ENCODE measurements at places on chromosomes 3 and 15. TPM values are rescaled to one million over a fixed set of nuclear protein-coding genes. Genes with fewer than 3 reads are reported as not detected.

DNA sequence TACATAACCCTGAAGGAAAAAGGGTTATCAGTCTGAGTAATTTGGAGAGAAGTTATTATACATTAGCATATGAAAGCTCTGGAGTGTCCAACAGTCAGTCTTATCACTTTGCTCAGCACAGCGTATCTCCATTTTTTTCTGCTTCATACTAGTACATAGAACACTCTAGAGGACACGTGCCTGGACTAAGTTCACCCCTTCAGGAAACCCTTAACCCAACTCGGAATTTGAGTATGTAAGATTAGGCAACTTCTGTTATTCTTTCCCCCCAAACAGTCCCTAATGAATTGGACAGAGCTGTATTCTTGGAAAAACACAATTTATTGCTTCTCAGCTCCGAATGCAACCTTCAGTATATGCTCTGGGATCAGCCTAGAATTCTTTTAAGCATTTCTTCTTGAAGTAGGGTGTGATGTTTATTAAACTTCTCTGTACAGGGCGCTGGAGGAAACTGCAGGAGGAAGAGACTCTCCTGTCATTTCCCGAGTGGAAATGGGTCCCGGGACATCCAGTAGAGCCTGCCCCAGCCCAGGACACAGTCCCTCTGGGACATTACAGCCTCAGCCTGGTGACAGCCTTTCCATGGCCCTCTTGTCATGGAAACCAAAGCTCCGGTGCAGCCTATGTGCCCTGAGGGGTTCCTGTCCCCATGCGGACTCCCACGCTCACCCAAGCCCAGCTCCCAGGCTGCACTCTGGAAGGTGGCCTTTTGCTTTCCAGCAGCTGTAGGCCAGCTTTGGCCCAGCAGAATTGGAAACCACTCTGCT, 37.3 kb upstream of the CMTM8 start:
- no peaks in the 10 kb centered on the region for H3K4me1 ChIP-seq
- H3K27ac ChIP-seq: no peak overlapping the region
- no peak overlapping the region for H3K4me3 ChIP-seq
- H3K36me3 ChIP-seq: no peaks in the 10 kb centered on the region
- H3K27me3 ChIP-seq: no peaks in the 10 kb centered on the region

- no peak for DNase-seq
- peaks cover 40% of the 10 kb centered on the region for H3K4me1 ChIP-seq
- no peak overlapping the region for H3K4me3 ChIP-seq
- no peaks in the 10 kb centered on the region for H3K27me3 ChIP-seq
- H3K27ac ChIP-seq: no peak overlapping the region
Measured at GRCh38 chr3:129432671-129433070, 4.2 kb upstream of the EFCAB12 start.

DNA sequence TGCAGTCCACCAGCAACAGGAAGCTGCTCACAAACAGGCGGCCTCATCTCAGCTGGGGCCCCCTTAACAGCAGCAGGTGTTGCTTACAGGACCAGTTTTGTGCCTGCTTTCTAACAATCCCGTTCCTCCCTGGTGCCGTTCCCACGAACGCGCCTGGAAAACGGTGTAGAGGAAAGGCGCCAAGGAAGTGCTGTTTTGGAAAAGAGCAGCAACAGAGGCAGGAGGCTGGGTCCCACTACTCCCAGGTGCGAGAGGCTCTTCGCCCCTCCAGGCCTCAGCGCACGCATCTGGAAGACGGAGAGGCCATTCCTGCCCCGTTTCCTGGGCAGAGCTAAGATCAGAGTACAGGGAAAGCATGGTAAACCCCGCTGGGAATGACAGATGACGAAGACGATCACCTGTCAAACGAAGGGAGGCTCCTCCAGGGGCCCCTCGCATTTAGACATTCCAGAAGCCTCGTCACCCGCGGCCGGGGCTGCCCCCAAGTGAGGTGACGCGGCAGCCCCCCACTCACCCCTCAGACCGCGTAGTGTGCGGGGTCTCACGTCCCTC, 603 bp downstream of the SCAPER start:
- peak overlapping the region; percentile 87 for H3K4me3 ChIP-seq
- H3K4me1 ChIP-seq: peaks cover 32% of the 10 kb centered on the region
- H3K27ac ChIP-seq: peak overlapping the region; percentile 92
- H3K36me3 ChIP-seq: no peaks in the 10 kb centered on the region

GRCh38 chr3:29486096-29486495, 205.2 kb downstream of the RBMS3 start:
- H3K27me3 ChIP-seq: no peaks in the 10 kb centered on the region
- no peaks in the 10 kb centered on the region for H3K4me1 ChIP-seq
- H3K27ac ChIP-seq: no peak overlapping the region

- H3K4me3 ChIP-seq: no peak overlapping the region
- no peak overlapping the region for H3K27ac ChIP-seq
- H3K4me1 ChIP-seq: peaks cover 44% of the 10 kb centered on the region
- H3K27me3 ChIP-seq: no peaks in the 10 kb centered on the region
Measured at GRCh38 chr3:171831936-171832335, 11.2 kb upstream of the TMEM212 start.

DNA sequence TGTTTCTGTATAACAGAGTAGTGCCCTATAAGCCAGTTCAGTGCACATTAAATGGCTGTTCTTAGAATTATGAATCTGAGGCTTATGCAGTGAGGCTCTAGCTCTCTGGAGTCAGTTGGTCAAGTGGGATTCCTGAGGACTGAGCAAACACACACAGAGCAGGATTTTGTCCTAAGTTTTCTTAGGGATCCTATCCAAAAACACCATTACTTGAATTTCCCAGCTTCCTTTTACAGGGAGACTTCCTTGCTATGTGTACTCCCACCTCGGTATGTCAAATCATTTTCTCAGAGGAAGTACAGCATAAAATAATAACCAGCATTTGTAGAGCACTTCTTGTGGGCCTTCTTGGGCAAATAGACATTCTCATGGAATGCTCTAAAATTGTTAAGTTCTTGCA, 63.1 kb upstream of the GOLGA6B start:
- H3K36me3 ChIP-seq: no peaks in the 10 kb centered on the region
- H3K4me3 ChIP-seq: no peak overlapping the region
- H3K27ac ChIP-seq: no peak overlapping the region
- H3K27me3 ChIP-seq: no peaks in the 10 kb centered on the region

The GPR27 gene
- total RNA-seq: not detected

Data from adrenal gland (tissue), 19 donors.